CD4-positive, alpha-beta T cell treated with Interleukin-1 beta for 1 hour (primary cell): ENCODE measurements at places on chromosomes 1 and 21.
A peak's percentile ranks its signal among the peaks of the same experiment; 100 is the strongest.

- DNase-seq = peak; percentile 36
Observed at GRCh38 chr1:209601809-209602657, 18.5 kb downstream of the CAMK1G start.

- no peak for DNase-seq
Observed at GRCh38 chr1:220685879-220686278, 4.3 kb upstream of the C1orf115 start.

DNA sequence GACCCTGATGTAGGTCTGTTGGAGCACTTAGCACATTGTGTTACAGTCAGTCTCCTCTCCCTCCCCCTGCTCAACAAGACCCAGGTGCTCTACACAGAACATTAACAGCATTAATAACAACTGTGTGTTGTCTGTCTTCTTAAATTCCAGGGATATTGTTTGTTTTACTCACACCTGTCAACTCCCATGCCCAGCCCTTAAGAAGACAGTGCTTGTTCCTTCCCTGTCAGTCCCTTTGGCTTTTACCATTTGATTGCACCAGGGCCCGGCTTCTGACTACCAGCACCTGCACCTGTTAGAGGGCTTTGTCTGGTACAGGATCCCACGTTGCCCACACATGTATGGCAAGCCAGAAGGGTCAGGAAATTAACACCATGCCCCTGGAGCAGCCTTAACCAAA, 11.7 kb downstream of the RIMKLA start:
- DNase-seq = no peak

- DNase-seq = no peak
Observed at GRCh38 chr1:10803971-10804820, 7.8 kb upstream of the CASZ1 start.

- DNase-seq = peak; percentile 82
Observed at GRCh38 chr1:64965366-64966157, 787 bp downstream of the JAK1 start.

GRCh38 chr1:65431111-65431705, 10.7 kb downstream of the LEPR start:
- DNase-seq = no peak

DNA sequence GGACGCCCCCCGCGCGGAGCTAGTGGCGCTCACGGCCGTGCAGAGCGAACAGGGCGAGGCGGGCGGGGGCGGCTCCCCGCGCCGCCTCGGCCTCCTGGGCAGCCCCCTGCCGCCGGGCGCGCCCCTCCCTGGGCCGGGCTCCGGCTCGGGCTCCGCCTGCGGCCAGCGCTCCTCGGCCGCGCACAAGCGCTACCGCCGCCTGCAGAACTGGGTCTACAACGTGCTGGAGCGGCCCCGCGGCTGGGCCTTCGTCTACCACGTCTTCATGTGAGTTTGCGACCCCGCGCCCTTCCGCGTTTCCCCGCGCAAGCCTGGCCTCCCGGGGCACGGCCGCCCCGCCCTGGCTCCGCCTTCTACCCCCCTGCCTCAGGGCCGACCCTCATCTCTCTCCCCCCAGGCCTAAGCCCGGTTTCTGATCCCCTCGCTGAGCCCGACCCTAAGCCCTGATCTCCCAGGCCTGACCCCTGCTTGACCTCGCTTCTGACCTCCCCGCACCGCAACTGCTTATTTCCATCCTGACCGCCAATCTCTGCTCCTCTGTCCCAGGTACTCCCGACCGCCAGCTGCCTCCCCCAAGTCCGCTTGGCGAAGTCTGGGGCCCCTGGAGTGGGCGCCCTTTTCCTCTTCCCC, 669 bp downstream of the KCNQ4 start:
- no peak for DNase-seq

DNA sequence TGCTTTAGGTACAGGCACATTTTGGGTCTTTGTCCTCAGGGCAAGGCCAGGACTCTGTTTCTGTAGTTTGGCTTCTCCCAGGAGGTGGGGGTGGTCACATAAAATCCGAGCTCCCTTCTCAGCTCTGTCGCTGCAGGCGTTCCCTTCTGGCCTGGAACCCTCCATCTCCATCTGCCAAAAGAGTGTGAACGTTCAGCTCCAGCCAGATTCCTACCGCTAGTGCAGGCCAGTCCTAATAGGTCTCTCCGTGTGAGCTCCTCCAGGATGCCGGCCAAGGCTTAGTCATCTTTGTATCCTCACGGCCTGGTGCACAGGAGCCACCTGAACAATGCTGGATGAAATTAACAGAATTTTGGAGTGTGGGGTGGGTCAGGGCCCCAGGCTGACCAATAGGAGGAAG, 19.9 kb upstream of the KCNA10 start:
- no peak for DNase-seq

DNA sequence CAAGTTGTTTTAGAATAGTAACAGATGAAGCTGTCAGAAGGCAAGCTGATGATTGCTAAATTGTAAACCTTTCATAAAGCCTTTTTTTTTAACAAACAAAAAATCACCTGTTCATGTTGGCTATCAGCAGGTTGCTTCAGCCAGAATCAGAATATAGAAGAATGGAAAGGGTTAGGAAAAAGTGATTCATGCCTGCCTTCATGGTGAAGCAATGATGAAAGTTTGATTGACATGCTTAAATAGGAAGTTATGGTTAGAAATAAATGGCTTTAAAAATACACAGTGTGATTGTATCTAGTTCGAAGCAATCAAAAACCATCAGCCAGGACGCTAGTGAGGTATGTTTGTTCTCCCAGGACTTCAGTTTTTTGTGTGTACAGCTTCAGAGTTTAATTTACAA, 37.9 kb downstream of the GABPA start:
- no peak for DNase-seq

DNA sequence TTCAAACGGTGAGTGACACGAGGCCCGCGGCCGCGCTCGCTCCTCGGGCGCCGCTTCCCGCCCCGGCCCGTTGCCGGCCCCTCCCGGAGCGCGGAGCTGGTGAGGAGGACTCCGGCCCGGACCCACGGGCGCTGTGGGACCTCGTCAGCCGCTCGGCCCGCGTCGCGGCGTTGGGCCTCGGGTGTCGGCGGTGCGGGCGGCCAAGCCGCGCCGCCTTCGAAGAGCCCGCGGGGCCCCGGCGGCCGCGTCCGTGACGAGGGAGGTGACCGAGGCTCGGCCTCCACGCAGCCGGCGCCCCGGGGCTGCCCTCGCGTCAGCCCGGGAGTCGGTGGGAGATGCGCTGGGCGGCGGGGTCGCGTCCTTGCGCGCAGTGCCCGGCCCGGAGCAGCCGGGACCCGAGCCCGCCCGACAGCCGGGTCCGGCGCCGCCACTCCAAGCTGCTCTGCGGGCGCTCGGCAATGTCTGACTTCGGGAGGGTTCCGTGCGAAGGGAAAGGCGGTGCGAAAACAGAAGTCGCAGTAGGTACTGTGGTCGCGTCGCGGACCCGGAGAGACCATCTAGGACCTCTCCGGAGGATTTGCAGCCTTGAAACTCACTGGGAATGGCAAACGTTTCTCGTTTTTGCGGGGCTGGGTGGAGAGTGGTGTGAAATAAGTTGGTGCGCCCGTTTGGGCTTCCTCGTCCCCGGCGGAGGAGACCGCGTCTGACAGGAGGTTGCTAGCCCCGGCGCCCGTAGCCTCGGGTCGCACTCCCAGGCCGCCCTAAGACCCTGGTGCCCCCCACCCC, 829 bp downstream of the SPEN start:
- DNase-seq = peak; percentile 44

DNA sequence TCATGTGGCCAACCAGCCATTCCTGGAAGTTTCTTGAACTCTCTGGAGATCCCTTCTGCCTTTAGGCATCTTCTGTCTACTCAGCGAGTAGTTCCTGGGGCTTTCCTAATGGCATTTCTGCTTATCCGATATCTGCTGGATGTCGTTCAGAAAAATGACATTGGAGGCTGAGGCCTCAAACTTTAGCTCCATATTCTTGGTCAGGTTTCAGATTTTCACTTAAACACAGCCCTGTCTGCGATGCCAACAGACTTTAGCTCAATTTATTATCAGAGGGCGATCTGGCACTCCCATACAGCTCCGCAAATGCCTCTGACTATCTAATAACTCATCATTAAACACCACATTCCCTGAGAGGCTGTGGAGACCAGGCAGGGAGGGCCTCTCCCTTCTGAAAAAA, 46.3 kb upstream of the ETS2 start:
- no peak for DNase-seq

DNA sequence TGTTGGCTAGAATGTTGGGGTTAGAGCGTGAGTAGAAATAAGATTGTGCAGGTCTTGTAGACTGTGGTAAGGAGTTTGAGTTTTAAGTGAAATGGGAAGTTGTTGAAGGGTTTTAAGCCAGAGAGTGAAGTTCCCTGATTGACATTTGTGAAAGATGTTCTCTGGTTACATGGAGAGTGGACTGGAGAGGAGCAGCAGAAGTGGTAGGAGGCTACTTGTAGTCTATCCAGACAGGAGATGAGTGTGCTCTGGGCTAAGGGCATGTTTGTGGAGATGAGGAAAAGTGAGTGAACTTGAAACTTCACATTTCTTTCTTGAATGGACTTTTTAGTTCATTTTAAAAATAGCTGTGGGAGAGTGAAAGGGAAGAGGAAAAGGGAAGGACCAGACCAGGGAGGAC, 37.0 kb downstream of the F3 start:
- no peak for DNase-seq

DNA sequence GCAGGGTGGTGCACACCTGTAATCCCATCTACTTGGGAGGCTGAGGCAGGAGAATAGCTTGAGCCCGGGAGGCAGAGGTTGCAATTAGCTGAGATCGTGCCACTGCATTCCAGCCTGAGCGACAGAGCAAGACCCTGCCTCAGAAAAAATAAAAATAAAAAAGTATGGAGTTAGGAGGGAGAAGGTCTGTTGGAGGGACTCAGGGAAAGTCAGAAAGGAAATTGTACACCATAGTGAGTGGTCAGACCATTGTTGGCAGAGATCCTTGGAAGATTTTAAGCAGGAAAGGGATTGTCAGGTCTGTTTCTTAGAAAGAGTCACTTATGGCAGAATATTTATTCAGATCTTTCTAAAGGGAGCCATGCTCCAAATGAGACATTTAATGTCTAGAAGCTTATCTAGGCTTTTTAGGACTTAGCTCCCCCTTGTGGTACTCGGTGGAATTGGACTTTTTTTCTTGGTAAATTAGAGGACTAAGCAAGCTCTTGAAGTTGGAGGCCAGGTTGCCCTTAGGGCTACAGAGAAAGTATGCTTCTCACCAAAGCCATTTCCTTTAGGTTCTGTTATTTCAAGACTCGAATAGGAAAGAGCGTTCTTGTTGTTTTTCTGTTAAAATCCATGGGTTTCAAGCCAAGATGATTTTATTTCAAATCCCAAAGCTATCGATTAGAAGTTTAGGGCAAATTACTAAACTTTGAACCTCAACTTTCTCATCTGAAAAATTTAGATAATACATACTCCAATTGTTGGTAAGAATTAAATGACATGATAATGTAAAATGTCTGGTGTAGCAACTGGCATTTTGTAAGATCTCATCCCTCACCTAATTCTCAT, 16.5 kb downstream of the MIA3 start:
- DNase-seq = peak; percentile 88

DNA sequence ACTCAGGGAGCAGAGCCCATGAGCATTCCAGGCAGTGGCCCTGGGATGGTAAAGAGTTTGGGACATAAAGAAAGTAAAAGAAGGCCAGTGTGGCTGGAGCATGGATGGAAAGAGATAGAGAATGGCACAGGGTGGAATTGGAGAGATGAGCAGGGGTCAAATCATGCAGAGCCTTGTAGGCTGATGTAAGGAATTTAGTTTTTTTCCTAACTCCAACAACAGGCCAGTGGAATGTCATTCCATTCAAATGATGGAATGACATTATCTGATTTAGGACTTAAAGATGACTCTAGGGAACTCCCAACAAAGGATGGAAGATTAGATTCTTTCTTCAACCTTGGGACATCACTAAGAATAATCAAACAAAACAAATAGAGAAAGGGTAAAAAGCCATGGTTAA, 12.8 kb upstream of the S100A2 start:
- DNase-seq = no peak

GRCh38 chr21:15496911-15497310, 232.9 kb upstream of the USP25 start:
- no peak for DNase-seq

GRCh38 chr1:224929335-224930237, at the start of gene DNAH14:
Gene DNAH14, plus strand, starts transcription at chr1:224929675. Its CDS starts 23,028 bp downstream, at chr1:224952703.
- no peak for DNase-seq

- DNase-seq = no peak
Observed at GRCh38 chr21:38263493-38263892, 6.7 kb downstream of the KCNJ15 start.

DNA sequence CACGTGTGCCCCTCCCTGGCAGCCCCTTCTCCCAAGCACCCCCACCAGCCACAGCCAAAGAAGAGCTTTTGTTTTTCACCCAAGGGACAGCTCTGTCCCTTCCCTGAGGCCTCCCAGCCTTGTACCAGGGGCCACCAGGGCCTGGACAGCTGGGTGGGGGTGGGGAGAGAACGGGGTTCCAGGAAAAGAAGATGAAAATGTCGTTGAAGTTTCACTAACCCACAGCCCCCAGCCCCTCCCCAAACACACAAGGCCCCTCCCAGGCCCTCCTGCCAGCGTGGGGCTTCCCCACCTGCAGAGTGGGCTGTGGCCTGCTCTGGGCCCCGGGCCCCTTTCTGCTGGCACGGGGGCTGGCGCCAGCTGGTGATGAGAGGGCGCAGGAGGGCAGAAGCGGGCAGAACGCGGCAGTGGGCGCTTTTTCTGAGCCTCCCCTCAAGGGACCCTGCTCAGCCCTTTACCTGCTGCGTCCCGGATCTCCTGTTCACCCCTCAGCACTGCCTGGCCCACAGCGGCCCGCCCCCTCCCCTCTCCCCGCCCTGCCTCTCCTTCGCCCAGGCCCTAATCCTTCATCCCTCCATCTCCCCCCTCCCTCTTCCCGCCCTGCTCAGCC, 5.5 kb upstream of the ANKRD65 start:
- no peak for DNase-seq

GRCh38 chr1:61560385-61560784, 164.6 kb downstream of the TM2D1 start:
- no peak for DNase-seq

DNA sequence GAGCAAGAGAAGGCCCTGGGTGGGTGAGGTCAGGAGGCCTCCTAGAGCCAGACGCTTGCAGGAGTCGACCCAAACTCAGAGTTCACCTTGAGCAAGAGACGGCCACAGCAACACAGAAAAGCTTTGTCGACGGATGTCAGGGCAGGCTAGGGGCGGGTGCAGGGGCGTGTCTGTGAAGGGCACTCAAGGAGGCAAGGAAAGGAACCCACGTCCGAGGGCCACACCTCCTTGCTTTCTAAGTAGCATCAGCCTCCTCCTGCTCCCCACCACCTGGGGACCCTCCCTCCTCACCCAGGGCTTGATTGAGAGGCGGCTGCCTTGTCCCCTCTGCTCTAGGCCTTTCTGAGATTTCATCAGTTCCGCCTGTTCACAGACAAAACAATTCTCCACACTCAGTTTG, 92.1 kb downstream of the OMA1 start:
- DNase-seq = no peak
